ENCODE measurements at places on chromosomes 5 and 9. TPM values are rescaled to one million over a fixed set of nuclear protein-coding genes. Genes with fewer than 3 reads are reported as not detected.

Gene FCN2
- total RNA-seq, result not detected

Gene CCDC180
- total RNA-seq, result 0.71 TPM

Gene PPP2R2B
- 0.19 TPM for total RNA-seq

Gene PCDHGA3
- 0.97 TPM for total RNA-seq

Gene PCDHB15
- 0.50 TPM for total RNA-seq

Gene ARL14EPL
- not detected for total RNA-seq

Gene RETREG1
- 171 TPM for total RNA-seq

Gene PAPPA
- 0.82 TPM for total RNA-seq

Gene LTC4S
- total RNA-seq, result 4.9 TPM

Gene TSSK1B
- not detected for total RNA-seq

Gene SH2D3C
- 12.0 TPM for total RNA-seq

Gene QRFP
- not detected for total RNA-seq

Gene CDK7
- total RNA-seq, result 19.0 TPM

GRCh38 chr9:110069326-110070248 is 138.4 kb downstream of the C9orf152 start:
- no peak overlapping the region for H3K4me3 ChIP-seq
- DNase-seq, result peak; percentile 54
- no peaks in the 10 kb centered on the region for H3K36me3 ChIP-seq
- peak overlapping the region; percentile 0 for H3K27ac ChIP-seq
- no peaks in the 10 kb centered on the region for H3K27me3 ChIP-seq
- peaks cover 13% of the 10 kb centered on the region for H3K4me1 ChIP-seq

- no peak for DNase-seq
- H3K27me3 ChIP-seq, result no peaks in the 10 kb centered on the region
- no peaks in the 10 kb centered on the region for H3K36me3 ChIP-seq
- no peak overlapping the region for H3K27ac ChIP-seq
- H3K4me1 ChIP-seq, result no peaks in the 10 kb centered on the region
Measured at GRCh38 chr5:126052791-126053190, 370.4 kb upstream of the GRAMD2B start.

GRCh38 chr5:66015196-66015960 is 89.0 kb downstream of the ERBIN start:
- peaks cover 17% of the 10 kb centered on the region for H3K36me3 ChIP-seq
- H3K4me1 ChIP-seq, result no peaks in the 10 kb centered on the region
- DNase-seq, result no peak
- no peak overlapping the region for H3K27ac ChIP-seq
- no peak overlapping the region for H3K4me3 ChIP-seq
- H3K27me3 ChIP-seq, result no peaks in the 10 kb centered on the region

GRCh38 chr5:120293796-120294195 is 170.3 kb upstream of the PRR16 start:
- H3K36me3 ChIP-seq, result no peaks in the 10 kb centered on the region
- H3K27ac ChIP-seq, result no peak overlapping the region
- no peaks in the 10 kb centered on the region for H3K4me1 ChIP-seq

DNA sequence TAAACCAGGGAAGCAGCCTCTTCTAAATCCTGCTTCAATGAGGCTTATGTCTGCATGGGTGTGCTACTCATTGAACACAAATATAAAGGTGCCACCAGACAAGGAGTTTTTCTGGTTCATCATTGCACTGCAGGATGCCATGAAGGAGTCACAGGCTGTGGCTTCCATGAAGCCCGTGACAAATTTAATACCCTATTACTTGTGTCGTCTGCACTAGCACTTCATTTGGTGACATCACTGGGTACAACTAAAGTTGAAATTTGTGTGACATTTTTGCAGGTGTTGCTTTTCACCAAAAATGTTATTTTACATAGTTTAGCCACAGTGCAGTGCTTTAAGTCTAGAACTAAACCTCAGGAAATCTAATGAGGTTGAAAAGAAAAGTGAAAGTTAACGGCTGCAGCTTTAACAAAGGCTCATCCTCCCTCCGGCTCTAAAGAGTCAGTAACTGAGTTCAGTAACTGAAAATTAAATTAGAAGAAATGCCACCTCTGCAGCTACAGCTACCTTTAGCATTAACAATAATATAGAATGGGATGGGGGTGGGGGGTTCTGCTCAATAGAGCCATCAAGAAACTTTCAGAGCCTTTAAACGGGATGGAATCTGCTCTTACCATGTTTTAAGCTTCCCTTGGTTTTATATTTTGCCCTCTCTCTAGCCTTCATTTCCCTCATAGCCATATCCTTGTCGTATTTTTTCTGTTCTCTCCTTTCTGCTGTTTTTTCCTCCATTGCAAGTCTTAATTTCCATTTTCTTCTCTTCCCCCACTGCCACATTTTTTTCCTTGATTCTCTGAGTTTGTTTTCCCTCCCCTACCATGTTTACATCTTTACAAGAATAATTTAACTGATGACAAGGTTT is 233.8 kb upstream of the TMEM161B start:
- peaks cover 5% of the 10 kb centered on the region for H3K4me1 ChIP-seq
- no peak for DNase-seq
- H3K4me3 ChIP-seq, result peak overlapping the region; percentile 64
- no peaks in the 10 kb centered on the region for H3K27me3 ChIP-seq
- H3K36me3 ChIP-seq, result no peaks in the 10 kb centered on the region
- H3K27ac ChIP-seq, result no peak overlapping the region

GRCh38 chr5:103605277-103605676 is 42.7 kb upstream of the NUDT12 start:
- no peaks in the 10 kb centered on the region for H3K36me3 ChIP-seq

GRCh38 chr5:120507800-120508463 is 43.8 kb downstream of the PRR16 start:
- H3K36me3 ChIP-seq, result no peaks in the 10 kb centered on the region
- no peak for DNase-seq
- no peak overlapping the region for H3K4me3 ChIP-seq
- H3K4me1 ChIP-seq, result no peaks in the 10 kb centered on the region
- no peaks in the 10 kb centered on the region for H3K27me3 ChIP-seq

DNA sequence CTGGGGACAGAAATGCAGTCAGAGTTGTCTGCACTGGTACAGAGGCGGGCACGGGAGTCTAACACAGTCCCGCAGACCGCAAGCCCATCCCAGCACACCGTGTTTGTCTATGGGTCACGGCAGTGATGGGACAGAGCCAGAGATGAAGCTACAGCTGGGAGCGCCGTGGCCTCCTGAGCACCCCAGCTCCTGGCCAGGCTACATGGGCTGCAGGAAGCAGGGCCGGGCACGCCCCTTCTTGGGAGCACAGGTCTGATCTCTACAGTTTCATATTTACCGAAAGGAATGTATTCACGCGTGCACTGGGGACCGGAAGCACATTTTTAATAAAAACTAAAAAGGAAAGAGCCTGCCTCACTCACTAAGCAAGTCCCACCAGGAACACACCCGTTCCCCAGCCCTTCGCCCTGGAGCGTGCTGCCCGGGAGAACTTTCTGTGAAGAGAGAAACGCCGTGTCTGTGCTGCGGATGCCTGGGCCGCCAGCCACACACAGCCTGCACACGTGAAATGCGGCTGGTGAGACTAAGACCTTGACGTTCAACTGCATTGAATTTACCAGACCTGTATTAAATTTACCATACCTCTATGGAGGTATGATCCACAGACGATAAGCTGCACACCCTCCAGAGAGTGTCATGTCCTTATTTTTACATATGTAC is 81.1 kb downstream of the VAV2 start:
- no peak for DNase-seq
- H3K4me3 ChIP-seq, result no peak overlapping the region
- no peak overlapping the region for H3K27ac ChIP-seq
- H3K36me3 ChIP-seq, result no peaks in the 10 kb centered on the region

- no peaks in the 10 kb centered on the region for H3K4me1 ChIP-seq
- DNase-seq, result no peak
- H3K36me3 ChIP-seq, result no peaks in the 10 kb centered on the region
- no peak overlapping the region for H3K27ac ChIP-seq
- H3K27me3 ChIP-seq, result no peaks in the 10 kb centered on the region
Measured at GRCh38 chr5:130168211-130168610, 263.9 kb downstream of the CHSY3 start.

DNA sequence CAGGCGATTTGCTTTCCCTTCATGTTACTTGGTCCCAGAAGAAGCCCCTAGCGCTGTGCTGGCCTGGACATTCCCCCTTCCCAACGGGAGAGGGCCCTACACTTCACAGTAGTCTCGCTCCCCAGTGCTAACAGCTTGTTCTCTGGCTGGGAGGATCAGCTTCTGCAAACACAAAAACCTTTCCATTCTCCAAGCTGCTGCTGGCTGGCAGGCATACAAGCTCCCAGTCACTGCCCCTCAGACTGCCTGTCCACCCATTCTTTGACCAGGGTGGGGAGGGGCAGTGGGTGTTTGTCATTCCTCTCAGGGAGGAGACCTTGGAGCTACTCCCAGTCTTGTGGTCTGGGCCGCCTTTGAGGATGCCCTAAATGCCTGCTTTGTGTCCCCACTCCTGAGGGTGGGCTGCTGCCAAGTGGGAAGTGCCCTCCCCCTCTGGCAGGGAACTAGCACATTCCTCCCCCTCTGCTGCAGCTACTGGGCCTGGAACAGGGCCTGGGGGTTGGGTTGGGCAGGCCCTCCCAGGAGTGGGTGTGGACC is 20.8 kb downstream of the ENHO start:
- H3K36me3 ChIP-seq, result no peaks in the 10 kb centered on the region
- DNase-seq, result peak; percentile 27
- no peak overlapping the region for H3K4me3 ChIP-seq
- H3K27ac ChIP-seq, result no peak overlapping the region
- no peaks in the 10 kb centered on the region for H3K27me3 ChIP-seq

- no peaks in the 10 kb centered on the region for H3K27me3 ChIP-seq
- no peaks in the 10 kb centered on the region for H3K36me3 ChIP-seq
- H3K4me1 ChIP-seq, result peaks cover 3% of the 10 kb centered on the region
- peak overlapping the region; percentile 16 for H3K27ac ChIP-seq
- H3K4me3 ChIP-seq, result no peak overlapping the region
Measured at GRCh38 chr9:124220946-124221451, 36.8 kb upstream of the NEK6 start.

DNA sequence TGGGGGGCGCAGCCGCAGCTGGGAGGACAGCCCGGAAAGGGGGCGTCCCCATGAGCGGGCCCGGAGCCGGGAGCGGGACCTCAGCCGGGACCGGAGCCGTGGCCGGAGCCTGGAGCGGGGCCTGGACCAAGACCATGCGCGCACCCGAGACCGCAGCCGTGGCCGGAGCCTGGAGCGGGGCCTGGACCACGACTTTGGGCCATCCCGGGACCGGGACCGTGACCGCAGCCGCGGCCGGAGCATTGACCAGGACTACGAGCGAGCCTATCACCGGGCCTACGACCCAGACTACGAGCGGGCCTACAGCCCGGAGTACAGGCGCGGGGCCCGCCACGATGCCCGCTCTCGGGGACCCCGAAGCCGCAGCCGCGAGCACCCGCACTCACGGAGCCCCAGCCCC is 47.0 kb downstream of the TJP2 start:
- H3K4me1 ChIP-seq, result no peaks in the 10 kb centered on the region
- no peak for DNase-seq
- H3K4me3 ChIP-seq, result no peak overlapping the region
- H3K36me3 ChIP-seq, result peaks cover 68% of the 10 kb centered on the region

DNA sequence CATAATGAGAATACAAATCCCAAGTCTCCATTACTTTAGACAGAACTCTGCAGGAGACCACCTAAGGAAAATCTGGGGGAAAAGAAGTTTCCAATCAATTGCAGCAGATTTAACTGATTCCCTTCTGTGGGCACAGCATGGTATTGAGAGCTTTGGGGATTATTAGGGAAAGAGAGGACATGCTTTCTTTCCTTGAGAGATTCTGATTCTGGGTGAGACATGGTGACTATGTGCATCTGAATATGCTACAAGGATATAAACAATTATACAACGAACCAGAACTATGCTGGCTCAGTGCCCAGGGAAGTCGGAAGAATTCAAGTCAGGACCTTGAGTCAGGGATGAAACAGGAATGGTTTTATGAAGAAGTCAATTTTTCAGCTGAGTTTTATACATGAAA is 183.7 kb downstream of the PDE4D start:
- no peak for DNase-seq
- H3K27ac ChIP-seq, result no peak overlapping the region
- H3K36me3 ChIP-seq, result no peaks in the 10 kb centered on the region
- no peak overlapping the region for H3K4me3 ChIP-seq
- H3K4me1 ChIP-seq, result no peaks in the 10 kb centered on the region

DNA sequence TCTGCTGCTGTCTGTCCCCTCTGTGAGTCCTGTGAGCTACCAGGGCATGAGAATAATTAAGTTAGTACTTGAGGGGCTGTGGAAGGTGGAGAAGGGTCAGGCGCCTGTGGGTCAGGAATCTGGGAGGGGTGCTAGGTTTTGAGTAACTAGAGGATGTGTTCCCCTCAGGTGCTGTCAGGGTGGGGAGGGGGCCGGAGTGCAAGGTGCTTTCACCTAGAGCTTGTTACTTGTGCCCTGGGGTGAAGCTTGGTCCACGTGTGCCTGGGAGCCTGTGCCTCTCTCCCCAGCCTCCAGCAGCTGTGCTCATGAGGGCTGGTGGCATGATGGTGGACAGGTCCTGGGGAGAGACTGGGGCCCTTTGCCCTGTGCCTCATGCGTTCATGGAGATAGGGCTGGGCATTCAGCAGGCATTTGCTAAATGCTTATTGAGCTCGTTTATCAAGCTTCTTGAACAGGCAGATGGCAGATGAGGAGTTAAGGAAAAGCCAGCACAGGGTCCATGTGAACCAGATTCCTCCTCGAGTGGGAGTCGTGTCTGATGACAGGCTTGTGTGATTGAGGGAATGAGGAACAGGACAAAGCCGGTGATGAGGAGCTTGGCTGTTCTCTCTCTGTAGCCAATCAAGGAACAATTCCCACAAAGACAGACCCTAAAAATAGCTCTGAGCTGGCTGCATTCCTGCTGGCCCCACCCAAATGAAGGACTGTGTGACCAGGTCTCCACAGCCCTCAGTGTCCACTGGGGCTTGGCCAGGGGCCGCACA is 40.9 kb downstream of the CACNA1B start:
- H3K4me1 ChIP-seq, result no peaks in the 10 kb centered on the region
- no peaks in the 10 kb centered on the region for H3K27me3 ChIP-seq
- H3K36me3 ChIP-seq, result no peaks in the 10 kb centered on the region
- no peak for DNase-seq
- H3K27ac ChIP-seq, result no peak overlapping the region

- H3K27ac ChIP-seq, result no peak overlapping the region
- no peak overlapping the region for H3K4me3 ChIP-seq
- no peaks in the 10 kb centered on the region for H3K27me3 ChIP-seq
- no peaks in the 10 kb centered on the region for H3K36me3 ChIP-seq
- DNase-seq, result no peak
Measured at GRCh38 chr5:71705421-71705820, 13.7 kb upstream of the CARTPT start.

DNA sequence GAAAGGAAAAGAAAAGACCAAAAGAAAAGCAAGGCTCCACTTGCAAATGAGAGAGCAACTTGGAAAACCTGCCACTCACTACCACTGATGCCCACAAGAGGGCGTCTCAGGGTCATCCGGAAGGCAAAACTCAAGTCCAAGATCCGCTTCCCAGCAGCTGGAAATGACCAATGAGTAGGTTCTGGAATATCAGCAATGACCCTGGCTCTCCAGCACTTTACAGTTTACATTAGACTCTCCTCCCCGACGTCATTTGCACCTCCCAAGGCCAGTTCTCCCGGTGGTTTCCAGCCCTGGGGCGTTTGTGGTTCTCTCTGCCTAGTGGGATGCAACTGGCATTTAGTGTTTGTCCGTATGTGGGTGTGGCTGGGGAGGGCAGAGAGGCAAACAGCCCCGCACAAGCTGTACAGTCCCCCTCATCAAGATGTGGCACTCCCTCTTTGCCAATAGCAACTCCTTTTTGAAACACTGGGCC is 193.8 kb upstream of the ZNF618 start:
- no peaks in the 10 kb centered on the region for H3K4me1 ChIP-seq
- H3K4me3 ChIP-seq, result no peak overlapping the region
- DNase-seq, result peak; percentile 64
- H3K27me3 ChIP-seq, result peaks cover 11% of the 10 kb centered on the region
- no peak overlapping the region for H3K27ac ChIP-seq
